GM10248 (cell line): ENCODE measurements at places on chromosomes 3 and 15.

DNA sequence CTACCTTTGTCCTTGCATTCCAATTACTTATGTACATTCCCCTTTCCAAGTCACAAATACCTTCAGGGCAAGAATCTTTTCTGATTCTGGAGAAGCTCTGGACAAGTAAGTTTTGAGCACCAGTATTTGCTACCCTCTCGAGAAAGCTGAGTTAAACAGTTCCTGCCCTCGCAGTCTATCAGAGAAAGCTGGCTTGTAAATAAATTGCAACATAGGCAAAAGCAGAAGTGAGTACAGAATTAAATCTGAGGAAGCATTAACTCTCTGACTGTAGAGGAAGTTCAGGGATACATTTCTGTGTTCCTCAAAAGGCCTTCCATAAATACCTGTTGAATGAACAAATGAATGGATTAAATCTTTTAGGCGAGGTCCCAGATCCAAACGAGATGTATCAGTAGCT is 1.2 kb downstream of the OSBPL11 start:
- DNase-seq, result peak; percentile 26

DNA sequence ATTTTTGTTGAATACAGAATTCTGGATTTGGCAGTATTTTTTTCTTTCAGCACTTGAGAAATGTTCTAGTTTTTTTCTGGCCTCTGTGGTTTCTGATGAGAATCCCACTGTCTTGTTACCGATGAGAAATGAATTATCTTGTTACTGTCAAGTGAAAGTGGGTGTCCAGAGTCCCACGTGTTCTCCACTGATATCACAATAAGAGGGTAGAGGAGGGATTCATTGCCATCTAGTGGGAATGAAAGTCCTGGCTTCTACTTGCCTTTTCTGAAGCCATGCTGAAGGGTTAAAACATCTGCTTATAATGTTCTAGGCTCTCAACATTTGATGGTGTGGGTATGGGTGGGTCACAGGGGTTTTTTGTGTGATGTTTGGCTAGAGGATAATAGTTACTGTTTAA is 66.1 kb downstream of the SEC22A start:
- DNase-seq, result no peak

DNA sequence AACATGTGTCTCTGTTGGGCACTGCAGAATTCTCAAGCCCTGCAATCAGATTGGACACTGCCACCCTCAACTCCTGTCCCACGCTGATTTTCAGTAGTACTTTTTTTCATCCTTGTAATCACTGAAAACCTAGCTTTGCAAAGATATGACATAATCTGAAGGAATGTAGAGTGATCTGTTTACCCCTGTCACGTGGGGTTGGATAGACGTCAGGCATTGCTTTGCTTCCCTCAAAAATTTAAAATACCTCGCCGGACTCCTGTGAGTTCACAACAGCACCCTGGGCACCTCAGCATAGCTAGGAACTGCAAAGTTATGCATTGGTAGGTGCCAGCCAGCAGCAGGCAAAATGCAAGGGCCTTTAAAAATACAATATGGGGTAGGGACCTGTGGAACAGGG is 71.1 kb upstream of the OXTR start:
- no peak for DNase-seq

GRCh38 chr3:122462406-122462805 is 46.5 kb upstream of the WDR5B start:
- no peak for DNase-seq

- DNase-seq, result no peak
Observed at GRCh38 chr3:100556673-100557310, 52.6 kb upstream of the ADGRG7 start.

DNA sequence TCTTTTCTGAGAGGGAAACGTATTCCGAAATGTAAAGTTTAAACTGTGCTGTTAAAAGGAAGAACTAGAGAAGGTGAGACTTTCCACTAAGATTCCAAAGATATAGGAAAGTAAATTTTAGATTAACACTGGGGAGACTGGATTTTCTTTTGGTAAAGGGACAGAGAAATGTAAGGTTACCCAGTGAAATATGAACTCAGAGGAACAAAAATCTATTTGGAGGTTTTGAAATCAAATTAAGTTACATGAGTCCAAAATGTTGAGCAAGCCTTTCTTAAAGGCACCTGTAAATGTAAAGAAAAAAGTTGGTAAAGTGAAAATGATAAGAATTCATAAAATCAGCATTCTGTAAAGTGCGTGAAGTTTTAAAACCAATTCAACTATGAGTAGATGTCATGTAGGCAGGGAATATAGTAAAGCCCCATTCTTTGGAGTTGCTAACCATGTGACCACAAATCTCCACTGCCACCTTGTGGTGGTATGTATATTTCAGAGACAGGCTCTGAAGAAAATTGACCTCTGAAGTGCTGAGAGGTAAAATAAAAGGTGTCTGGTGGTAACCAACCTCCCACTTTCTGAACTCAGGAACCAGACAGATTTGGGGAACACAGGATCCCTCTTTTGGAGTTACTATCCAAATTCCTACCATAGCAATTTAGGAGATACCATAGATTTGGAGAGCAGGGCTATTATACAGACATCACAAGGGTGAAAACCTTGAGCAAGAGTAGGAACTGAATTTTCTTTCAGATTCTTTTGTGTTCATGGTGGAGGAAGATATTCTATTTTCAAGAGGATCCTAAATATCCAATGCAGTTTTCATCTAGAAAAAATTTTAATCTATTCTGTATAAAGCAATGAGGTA is 215.3 kb downstream of the ROBO2 start:
- DNase-seq, result peak; percentile 25

- DNase-seq, result no peak
Observed at GRCh38 chr3:54067055-54067698, 55.2 kb upstream of the CACNA2D3 start.

DNA sequence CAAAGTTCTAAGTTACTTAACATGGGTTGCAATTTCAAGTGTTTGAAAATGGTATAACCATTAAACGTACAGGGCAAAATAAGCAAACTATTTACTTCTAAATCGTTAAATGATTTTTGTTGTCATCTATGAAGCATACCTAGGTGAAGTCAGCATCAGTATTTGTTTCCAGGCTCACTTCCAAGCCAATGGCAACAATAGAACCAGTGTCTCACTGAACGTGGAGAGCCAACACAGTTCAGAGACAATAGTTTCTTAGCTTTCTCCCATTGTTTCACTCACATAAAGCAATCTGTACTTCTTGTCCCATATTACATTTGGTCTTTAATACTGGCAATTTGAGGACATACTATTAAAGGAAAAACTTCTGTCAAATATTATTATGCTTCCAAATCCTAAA is 397.2 kb downstream of the MECOM start:
- no peak for DNase-seq

- no peak for DNase-seq
Observed at GRCh38 chr3:173774294-173774693, 376.8 kb downstream of the NLGN1 start.

GRCh38 chr3:183265157-183265642 is 12.1 kb downstream of the B3GNT5 start:
- DNase-seq, result no peak

DNA sequence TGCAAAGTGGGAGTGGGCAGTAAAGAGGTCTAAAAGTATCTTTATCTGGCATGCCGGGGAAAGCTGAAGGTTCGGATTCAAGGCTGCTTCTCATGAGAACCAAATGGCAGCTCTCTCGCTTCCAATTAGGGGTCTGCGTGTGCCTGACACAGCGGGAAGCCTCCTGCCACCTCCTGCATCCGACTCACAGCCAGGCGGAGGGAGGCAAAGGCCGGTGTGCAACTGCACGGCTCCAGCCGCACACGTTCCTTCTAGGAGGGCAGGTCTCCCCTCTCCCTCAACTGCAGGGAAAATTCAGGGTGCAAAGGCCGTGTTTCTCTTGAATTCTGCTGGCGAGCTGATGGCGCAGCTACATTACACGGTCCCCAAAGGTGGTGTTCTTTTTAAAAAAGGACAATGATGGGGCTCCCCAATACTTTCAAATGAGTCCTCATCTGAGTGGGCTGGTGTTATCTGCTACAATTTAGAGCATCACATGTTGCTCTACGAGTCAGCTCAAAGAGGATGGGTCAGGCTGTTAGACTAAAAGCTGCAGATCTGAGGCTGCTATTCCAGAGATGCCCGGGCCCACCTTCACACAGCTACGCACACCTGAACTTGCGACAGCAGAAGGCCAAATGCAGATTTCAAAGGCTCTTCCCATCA is 226.6 kb downstream of the ADAMTS17 start:
- DNase-seq, result no peak

DNA sequence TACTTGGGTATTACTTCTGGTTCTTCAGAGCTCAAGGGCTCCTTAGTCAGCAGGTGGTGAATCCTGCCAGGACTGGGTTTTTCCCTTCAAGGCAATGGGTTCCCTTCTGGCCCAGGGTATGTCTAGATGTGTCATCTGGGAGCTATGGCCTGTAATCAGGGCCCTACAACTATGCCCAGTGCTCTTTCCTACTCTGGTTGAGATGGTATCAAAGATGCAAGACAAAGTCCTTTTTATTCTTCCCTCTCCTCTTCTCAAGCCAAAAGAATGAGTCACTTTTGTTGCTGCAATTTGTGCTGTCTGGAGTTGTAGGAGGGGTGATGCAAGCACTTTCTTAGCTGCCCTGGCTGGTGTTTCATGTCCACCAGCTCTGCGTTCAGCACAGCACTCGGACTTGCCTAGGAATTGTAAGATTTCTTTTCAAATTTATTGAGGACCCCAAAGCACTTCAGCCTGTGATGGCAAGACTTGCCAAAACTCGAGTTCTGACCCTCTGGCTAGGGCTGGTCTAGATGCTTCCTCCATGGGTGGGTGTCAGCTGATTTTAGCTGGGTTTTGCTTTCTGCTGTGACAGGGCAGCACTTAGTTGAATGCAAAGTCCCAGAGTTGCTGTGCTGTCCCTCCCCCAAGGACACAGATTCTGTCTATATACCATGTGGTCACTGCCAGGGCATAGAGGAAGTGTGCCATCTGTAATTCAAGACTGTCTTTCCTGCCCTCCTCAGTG is 129.2 kb upstream of the CBLB start:
- no peak for DNase-seq

- DNase-seq, result no peak
Observed at GRCh38 chr3:113625834-113626233, 70.6 kb downstream of the USF3 start.

- DNase-seq, result no peak
Observed at GRCh38 chr15:74769463-74770025, 12.3 kb upstream of the CSK start.

DNA sequence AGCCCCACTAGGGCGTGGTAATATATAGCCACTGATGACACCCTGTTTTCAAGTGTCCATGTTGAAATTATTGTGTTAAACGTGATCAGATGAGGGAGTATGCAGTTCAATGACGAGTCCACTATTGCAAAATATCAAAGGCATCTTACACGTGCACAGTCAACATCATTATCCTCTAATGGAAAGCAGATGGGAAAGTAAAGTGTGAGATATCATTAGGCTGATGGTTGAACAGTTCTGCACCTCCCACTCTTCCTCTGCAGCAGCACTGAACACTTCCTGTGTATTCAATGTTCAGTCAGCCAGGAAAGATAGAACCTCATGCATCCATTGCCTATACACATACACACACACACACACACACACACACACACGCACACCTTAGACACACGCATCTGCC is 431.8 kb upstream of the CCDC54 start:
- no peak for DNase-seq

- no peak for DNase-seq
Observed at GRCh38 chr3:20975188-20975651, 775.8 kb downstream of the ZNF385D start.

- no peak for DNase-seq
Observed at GRCh38 chr15:64501396-64501715, 41.0 kb downstream of the ZNF609 start.

GRCh38 chr3:79016587-79017376 is 751.0 kb downstream of the ROBO1 start:
- no peak for DNase-seq
